ENCODE measurements at places on chromosomes 3 and 15.

GRCh38 chr3:38386992-38387750, 40.6 kb downstream of the XYLB start:
- DNase-seq: no peak

DNA sequence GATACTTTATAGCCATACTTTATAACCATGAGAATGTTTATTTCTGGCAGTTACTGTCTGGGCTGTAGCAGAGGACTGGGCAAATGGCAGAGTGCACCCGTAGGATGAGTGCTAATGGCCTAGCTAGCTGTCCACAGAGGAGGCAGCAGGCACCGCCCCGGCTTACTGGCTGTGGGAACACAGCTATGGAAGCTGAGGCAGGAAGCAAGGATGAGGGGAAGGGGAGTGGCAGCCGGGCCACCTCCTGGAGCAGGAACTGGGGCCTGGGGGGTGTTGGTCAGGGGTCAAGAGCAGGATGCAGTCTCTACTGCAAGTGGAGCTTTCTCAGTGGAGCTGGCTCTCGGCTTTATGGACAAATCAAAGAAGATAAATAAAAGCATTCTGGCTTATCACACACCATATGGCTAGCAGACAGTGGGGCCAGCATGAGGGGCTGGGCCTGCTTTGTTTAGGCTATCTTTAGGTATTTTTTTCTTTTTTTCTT, 316.8 kb upstream of the CTDSPL start:
- DNase-seq: no peak

GRCh38 chr3:58963928-58964503, 85.8 kb downstream of the CFAP20DC start:
- DNase-seq: no peak

DNA sequence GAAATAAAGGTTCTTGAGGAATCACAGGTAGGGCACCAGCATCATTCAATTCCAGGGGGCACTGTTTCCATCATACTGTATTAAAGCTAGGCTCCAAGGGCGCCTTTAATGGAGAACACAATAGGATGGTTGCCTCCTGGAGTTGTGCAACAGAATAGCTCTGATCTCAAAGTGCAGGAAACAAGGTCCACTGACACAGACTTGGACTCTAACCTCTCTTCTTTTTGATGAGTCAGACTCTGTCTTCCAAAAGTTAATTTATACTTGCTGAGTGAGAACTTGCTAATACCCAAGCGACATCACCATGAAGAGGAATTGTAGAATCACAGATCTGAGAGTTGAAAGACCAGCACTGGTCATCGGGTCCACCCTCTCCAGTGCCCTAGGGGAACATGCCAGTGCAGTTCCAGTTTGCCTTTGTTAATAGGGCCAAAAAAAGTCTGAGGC, 94.4 kb upstream of the PHLDB2 start:
- no peak for DNase-seq

DNA sequence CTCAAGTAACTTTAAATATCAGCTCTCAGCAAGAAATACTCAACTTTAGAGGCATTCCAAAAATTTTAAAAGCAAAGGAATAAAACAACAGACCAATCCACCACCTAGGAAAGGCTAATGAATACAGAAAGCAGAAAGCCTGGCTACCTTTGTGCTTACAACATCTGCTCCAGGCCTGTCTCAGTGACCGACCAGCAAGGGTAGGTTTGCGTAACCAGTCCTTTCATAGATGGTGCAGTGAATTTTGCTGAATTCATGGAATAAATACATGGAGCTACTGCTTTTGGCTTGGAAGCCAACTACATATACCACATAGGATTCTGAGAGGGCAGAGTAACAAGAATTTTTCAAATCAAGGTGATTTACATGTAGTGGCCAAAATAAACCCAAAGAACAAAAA, 27.2 kb downstream of the ETV5 start:
- DNase-seq: no peak

DNA sequence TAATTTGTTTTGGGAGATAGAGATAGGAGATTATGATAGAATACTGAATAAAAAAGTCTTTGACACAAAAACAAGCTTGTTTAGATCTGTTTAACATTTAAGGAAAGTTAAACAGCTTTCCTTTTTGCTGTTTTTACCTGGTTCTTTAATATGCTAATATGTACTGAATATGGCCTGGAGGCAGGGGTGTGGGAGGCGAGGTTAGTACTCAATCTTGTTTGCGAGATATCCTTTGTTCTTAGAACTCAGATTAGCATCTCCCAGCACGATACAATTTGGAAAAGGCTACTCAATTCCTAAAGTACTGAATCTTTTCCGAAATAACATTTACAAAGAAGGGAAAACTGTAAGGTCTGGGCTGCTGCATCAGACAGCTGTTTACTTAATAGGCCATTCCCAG, 40.8 kb upstream of the ST3GAL6 start:
- no peak for DNase-seq

DNA sequence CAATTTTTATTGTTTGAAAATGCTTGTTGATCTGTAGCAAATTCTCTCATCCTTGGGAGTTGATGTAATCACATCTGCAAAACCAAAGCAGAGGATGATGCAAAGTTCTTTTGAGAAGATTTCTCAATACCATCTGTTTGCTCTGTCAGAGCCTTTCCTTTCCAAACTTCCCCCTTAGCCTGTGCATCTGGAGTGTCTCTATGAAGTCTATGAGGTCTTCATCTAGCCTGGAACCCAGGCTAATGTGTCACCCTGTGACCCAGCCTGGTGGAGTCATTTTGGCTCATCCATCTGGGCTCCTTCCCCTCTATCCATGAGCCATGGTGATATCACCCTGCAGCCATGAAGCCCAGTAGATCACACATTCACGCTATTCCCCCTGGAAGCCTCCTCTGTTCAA, 123.2 kb upstream of the SLC7A14 start:
- DNase-seq: no peak

DNA sequence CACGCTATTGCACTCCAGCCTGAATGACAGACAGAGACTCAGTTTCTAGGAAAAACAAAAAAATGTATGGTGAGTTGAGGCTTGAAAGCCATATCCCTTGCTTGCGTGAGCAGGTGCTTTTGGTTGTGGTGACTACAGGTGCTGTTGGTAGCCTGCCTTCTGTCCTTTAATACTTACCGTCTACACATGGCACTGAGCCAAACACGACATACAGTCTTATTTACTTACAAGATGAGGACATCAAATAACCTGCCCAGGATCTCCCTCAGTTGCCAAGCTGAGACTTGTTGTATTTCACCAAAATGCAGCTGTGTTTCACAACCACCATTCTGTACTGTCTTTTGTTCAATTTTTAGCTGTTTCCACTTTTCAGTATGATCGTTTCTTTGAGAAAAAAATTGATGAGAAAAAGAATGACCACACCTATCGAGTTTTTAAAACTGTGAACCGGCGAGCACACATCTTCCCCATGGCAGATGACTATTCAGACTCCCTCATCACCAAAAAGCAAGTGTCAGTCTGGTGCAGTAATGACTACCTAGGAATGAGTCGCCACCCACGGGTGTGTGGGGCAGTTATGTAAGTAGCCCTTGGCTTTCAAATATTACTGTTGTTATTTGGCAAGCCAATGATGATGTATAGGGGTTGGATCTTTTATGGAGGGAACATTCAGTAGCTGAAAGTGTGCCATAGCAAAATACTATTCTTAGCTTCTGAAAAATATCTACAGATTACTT, 6.5 kb downstream of the ALAS1 start:
- no peak for DNase-seq

GRCh38 chr15:50344006-50344464, 11.0 kb downstream of the GABPB1 start:
- DNase-seq: no peak

GRCh38 chr15:55277715-55278114, 11.9 kb downstream of the RAB27A start:
- DNase-seq: no peak

GRCh38 chr3:14775563-14775962, 43.2 kb upstream of the FGD5 start:
- no peak for DNase-seq

GRCh38 chr3:100865442-100865841, 127.8 kb downstream of the ABI3BP start:
- DNase-seq: no peak

GRCh38 chr3:22861426-22861825, 341.7 kb upstream of the UBE2E2 start:
- no peak for DNase-seq

- no peak for DNase-seq
Measured at GRCh38 chr15:48596841-48597240, 48.7 kb downstream of the FBN1 start.

GRCh38 chr15:39830166-39830565, 47.5 kb upstream of the FSIP1 start:
- DNase-seq: no peak

DNA sequence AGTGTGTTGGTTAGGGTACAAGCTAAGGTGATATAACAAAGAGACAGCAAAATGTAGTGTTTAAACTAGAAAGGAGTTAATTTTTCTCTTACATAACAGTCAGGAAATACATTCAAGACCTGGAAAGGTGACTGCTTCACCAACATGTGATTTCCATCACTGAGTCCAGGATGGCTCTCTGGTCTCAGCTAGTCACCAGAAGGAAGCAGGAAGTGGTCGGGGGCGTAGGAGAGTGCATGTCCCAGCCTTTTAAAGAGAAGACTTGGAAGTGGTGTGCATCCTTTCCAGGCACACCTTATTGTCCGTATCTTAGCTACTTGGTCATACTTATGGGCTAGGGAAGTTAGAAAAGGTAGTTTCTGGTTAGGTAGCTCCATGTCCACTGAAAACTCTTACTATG, 11.1 kb upstream of the UBE2Q2 start:
- DNase-seq: no peak

DNA sequence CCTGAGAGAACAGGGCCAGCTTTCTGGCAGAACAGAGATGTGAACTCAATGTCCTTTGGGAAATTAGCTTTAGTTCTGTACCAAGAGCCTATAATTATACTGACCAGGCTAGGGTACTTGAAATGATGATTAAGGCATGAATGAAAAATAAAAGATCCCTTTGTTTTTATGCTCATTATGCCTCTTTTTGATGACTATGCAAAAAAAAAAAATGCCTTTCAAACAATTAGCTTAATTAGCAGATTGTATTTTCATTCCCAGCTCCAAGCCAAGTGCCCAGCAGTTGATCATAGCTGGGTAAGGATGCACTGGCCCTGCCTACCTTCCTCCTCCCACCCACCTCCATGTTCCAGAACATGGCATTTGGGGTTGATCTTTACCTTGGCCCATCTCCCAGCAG, 56.8 kb downstream of the LYZL4 start:
- no peak for DNase-seq

GRCh38 chr3:157285141-157285540, 125.2 kb upstream of the CCNL1 start:
- DNase-seq: no peak

- DNase-seq: no peak
Measured at GRCh38 chr3:43035801-43036365, 56.8 kb downstream of the GASK1A start.

DNA sequence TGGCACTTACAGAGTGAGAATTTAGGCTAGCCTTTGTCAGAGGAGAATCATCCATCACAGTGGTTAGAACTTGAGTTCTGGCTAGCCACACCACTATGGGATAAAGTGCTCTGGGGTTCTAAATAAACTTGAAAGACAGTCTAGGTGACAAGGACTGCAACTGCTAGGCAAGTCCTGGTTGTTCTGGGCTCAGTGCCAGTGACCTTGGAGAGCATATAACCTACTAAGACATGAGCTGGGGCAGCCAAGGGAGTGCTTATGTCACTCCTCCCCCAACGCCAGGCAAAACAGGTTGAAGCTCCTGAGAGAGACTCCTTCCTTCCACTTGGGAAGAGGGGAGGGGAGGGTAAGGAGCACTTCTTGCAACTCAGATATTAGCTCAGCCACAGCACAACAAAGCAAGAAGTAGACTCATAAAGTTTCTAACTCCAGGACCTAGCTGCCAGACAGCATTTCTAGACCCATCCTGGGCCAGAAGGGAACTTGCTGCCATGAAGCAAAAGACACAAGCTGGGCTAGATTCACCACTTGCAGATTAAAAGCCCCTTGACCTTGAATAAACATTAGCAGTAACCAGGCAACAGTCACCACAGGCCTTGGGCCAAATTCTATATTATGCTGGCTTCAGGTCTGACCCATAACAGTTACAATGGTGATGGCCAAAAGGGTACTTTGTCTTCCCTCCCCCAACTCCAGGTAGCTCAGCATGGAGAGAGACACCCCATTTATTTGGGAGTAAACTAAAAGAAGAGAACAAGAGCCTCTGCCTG, 963.7 kb downstream of the PLOD2 start:
- DNase-seq: no peak
